NCI-H1694 (cell line): ENCODE measurements at places on chromosomes 3 and 15.
A peak's percentile ranks its signal among the peaks of the same experiment; 100 is the strongest.

- DNase-seq: no peak
Measured at GRCh38 chr3:141610939-141611338, 124.1 kb downstream of the RASA2 start.

DNA sequence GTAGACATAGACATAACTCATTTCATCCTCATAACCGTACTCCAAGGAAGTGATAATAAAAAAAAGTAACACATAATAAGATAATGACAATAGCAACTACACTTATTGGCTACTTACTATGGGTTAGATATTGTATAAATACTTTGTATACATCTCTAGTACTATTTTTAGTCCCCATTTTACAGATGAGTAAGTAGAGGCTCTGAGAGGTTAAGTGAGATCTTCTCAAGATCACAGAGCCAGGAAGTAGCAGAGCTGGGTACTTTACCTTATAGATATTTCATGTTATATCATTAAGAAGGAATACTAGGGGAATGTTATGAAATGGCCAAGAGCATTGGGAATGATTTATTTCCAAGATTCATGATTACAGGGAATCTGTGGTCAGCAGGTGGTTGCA lies 49.4 kb upstream of the ADAMTSL3 start:
- DNase-seq: no peak

GRCh38 chr3:150216041-150216811 lies 191.9 kb upstream of the TSC22D2 start:
- peak; percentile 88 for DNase-seq

DNA sequence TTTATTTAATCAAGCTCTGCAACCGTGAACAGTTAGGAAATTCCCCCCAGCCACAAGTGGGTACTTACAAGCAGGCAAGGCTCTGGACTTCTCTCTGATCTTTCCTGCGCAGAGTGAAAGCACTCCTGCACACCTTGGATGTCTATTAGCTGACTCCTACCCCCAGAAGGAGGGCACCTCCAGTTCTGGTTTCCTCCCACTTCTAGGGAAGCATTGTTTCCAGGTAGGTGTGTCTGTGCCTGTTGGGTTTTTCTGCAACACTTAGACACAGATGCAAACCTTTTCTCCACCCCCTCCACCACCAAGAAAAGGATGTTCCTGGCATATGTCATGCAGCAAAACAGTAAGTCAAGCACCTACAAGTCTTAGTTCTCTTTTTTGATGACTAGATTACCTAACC lies at the start of gene ZBED2:
ZBED2 (minus strand) TSS at position 115 of the 400 bp plus-strand sequence. CDS start 1,145 bp downstream, outside the sequence.
- no peak for DNase-seq

DNA sequence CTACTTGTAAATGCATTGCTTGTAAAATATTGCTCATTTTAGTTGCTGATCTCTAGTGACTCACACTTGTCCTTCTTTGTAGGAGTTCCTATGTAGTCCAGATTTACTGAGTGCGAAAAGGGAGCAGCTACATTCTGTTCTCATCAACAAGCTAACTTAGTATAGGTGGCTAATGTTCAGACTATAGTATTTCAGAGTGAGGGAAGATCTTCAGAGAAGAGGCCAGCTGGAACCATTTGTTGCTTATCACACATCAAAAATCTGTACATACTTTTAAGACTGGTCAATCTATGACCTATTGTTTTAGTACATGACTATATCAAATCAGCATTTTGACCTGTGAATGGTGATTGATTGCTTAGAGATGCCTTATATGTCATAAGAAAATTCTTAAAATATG lies 71.3 kb upstream of the THSD4 start:
- DNase-seq: no peak

DNA sequence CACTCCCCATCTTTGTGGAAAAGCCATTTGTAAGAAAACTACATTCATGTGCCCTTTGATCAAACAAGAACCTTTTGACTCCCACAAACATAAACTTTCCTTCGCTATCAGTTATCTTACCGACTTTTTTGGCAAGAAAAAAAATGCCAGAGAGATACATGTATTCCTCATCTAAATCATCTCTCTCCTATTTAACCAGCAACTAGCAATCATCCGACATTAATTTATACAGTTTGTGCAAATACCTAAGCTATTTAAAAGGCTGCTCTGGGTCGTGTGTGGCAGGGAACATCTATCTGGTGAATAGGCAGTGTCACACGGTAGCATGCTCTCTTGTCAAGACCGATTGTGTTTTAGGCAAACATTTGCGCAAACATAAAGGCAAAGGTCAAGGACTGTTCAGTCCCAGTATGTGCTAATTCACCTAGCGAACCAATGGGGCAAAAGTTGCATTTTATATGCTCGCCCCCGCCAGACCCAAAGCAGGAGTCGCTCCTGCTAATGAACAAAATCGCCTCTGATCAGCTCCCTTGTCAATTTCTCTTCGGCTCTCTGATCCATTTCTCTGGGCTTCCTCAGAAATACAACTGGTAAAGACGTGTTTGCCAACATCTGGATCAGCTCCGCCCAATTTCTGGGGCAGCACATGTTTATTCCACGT lies 37.7 kb downstream of the ZIC4 start:
- DNase-seq: no peak
